ENCODE measurements at places on chromosomes 3 and 15.

GRCh38 chr15:68081869-68082505, 27.9 kb downstream of the PIAS1 start:
- no peak for DNase-seq

DNA sequence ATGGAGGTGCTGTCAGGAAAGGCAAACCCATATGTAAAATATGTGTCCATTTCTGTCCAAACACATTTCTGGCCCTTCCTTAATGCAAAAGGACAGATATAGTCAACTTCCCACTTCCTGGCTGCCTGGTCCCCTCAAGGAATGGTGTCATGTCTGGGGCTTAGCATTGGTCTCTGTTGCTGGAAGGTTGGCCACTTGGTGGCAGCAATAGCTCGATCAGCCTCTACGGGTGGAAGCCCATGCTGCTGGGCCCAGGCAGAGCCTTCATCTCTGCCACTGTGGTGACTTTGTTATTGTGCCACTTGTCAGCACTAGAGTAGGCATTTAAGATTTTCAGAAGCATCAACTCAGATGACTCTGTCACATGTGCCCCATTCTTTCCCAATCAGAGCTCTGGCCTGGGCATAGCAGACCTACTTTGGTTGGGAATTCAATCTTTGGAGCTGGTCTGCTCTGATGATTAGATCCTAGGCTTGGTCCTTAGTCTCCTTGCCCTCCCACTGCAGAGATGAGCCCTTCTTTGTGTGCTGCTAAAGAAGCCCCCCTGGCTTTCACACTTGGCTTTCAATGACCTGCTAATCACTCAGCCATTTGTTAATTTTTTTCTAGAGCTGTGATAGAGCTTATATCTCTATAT, 51.0 kb upstream of the SPSB4 start:
- peak; percentile 59 for DNase-seq

- no peak for DNase-seq
Measured at GRCh38 chr3:171095063-171095462, 68.5 kb upstream of the SLC2A2 start.

DNA sequence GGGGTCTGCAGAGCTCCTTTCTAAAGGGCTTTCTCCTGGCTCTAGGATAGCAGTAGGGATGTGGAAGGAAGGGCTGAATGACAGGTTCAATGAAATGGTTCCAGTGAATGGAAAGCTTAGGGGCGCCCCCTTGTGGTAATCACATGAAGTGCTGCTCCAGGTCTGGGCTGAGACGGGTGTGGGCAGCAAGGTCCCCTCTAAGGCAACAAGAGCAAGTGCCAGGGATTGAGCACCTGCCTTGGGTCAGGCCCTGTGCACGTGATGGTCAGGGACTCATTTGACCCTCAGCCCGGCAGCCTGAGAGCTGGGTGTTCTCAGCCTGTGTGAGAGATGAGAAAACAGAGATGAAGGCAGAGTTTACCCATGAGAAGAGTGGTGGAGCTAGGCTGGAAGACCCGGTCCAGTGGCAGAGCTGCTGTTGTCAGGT, 12.1 kb upstream of the CX3CR1 start:
- peak; percentile 68 for DNase-seq

DNA sequence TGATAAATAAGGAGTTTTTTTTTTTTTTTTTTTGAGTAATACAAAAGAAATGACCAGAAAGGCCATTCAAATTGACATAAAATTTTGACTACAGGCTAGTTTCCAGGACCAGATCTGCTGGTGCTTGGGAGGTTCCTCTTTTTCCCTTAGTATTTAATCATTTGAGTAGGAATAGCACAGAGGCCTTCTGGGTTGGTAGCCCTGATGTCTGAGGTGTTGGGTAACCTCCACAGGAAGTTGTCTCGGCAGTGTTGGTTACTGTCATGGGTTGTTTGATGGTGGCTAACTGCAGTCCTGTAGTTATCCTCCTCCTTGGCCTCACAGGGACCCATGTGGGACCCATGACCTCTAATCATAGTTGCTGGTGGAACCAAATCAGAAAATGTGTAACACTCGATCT, 91.1 kb downstream of the USP13 start:
- no peak for DNase-seq

GRCh38 chr3:184597829-184598573, 36.4 kb downstream of the EPHB3 start:
- DNase-seq: no peak

DNA sequence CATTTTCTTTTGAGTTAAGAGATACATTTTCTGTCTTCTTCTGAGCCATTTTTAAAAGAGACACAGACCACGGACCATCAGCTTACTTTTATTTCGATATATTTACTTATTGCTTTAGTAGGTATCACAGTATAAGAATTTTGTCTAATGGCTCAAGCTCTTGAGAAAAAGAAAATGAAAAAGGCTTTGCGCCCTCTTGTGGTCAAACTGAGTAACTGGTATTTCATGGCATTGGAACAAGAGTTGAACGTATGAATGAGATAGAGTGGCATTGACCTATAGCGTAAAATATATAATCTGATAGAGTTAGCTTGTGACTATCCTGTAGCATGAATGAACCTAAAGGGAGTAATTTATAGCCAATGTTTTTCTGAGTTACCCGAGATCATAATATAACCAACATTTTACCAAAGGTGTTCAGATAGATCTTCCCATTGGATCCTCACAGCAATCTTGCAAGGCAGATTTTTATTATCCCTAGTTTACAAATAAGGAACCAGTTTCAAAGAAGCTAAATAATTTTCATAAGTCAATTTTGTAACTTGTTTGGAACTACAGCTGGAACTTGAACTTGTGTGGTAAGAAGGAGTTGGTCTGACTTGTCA, 154.6 kb downstream of the POLR2M start:
- peak; percentile 37 for DNase-seq

DNA sequence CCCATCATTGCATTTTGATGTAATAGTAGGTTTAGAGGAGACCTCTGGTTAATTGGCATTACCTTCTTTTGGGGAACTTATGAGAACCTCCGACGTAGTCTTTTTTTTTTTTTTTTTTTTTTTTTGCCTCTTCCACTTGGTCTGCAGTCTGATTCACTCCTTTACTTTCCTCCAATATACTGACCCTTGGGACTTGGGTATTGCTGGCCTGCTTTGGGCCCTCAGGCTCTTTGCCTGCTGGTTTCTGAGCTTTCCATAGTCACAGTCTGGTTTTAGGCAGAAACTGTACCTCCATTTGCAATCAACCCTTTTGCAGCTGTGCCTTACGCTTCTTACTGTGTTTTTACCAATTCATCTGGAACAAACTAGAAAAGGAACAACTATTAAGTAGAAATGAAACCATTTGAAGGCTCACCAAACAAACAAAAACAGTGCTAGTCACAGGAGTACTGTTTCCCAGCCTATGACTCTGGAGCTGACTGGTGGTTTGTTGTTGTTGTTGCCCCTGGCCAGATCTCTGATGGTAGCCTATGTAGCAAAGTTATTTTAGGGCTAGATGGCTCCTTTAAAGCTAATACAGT, 272.8 kb downstream of the BBX start:
- DNase-seq: no peak

DNA sequence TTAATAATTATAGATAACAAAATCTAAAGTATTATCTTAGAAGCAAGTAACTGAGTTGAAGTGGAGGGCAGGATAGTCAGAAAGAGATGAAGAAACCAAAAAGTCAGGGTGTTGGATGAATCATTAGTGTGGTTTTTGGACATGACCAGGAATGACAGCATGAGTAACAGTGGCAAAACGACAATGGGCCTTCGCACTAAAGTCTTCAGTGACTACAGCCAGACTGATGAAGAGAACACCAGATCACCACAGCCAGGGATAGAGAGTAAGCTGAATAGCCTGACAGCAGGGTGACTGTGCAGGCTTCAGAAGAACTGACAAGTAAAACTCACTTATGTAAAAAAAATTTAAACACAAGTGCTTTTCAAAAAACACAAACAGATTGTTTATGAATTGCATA, 96.0 kb upstream of the MELTF start:
- DNase-seq: peak; percentile 5

DNA sequence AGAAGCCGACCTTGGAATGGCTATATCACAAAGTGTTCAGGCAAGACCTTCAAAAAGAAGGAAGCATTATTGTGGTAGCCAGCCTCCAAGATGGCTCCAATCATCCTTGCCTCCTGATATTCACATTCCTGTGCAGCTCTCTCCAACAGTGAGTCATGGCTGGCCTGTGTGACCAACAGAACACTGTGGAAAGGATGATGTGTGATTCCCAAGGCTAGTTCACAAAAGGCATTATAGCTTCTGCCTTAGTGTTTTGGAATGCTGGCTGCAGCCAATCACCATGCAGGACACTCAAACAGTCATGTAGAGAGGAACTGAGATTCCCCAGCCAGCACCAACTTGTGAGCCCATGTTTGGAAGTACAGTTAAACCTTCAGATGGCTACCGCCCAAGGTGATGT, 102.6 kb downstream of the EFL1 start:
- peak; percentile 76 for DNase-seq

GRCh38 chr15:31024330-31024729, 32.9 kb upstream of the MTMR10 start:
- peak; percentile 85 for DNase-seq

- DNase-seq: no peak
Measured at GRCh38 chr3:18891641-18892040, 256.7 kb upstream of the KCNH8 start.

DNA sequence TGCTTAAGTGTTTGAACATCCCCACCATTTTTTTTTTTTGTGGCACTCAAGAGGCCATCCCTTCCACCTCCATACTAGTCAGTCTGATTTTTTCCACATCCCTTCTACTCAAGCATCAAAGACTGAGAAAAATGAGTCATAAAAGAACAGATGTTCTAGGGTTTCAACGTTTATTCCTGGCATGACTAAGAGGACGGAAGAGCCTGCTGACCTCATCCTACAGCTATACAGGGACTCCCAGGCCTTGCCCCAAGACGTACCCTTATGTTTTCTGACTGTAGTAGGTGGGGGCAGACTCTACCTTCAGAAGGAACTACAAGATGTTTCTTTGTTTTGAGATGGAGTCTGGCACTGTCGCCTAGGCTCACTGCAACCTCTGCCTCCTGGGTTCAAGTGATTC, 3.3 kb upstream of the ITPKA start:
- DNase-seq: peak; percentile 93

GRCh38 chr3:131856171-131856570, 178.6 kb downstream of the CPNE4 start:
- no peak for DNase-seq

DNA sequence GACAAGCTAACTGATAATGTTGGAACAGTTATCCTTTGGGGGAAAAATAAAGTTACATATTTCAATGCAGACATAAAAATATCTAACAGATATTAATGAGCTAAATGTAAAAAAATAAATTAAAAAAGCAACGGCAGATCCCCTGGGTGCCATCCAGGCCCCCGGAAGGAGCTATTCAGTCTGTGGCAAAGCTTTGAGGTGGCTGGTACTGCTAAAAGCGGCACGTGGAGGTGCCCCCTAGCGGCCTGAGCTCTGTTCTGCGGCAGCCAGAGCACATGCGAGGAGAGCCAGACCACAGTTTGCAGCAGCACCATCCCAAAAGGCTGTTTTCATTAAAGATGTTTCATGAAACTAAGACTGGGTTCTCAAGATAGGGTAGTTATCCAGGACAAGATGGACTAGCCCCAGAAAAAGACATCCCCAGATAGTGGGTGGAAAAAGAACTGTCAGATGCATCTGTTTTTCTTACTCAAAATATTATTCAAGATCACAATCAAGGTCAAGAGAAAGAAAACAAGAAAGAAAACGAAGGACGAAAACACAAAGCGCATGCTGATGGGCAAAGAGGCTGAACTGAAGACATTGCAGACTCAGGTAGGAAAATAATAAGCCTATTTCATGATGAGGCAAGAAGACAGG, 18.7 kb downstream of the AP3S2 start:
- DNase-seq: peak; percentile 88

DNA sequence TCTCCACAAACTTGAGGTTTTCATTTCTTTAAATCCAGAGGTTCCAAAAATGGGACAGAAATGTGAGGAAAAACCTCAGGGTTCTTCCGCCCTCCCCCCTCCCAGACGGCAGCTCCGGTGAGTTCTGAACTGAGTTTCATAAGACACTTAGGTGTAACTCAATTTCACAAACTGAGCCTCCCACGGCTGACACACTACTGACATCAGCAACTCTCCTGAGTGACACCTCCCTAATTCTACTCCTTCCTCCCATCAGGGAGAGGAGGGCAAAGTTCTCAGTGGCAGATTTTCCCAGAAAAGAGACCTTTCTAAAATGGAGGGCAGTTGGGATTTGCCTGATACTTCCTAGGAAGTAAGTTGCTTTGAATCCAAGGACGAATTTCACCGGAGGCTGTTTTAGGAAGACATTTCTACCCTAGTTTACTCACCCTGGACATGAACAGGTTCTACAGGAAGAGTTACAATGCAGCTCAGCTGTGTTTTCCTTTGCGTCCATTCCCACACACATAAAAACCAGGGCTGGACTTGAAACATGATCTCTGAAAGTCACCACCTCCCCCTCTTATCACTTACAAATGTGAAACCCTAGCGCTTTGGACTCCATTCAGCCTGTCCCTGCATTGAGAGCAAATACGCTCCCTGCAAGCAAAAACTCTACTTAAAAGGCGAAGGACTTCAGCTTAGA, 78.1 kb upstream of the LMOD3 start:
- no peak for DNase-seq

DNA sequence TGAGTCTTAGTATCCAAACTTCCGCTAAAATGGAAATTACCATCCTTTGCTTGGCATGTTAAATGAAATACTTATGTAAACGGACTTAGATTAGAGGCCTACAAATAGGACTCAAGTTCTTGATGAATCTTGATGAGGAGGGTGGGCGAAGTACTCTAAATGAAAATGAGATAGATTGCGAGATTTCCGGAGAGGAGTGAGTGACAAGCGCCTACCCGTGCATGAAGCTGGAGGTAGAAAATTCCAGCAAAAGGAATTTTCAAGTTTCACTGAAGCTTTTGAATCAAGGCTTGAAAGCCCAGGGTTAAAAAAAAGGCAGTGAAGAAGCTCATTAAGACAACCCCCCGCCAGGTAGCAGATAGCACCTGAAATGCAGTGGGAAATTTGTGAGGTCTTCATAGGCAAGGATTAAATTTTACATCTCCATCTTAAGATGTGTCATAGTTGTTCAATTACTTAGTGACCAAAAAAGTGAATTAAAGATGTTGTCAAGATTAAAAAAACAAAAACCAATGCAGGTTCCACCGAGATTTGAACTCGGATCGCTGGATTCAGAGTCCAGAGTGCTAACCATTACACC, 655 bp upstream of the RAB11A start:
- DNase-seq: no peak

- no peak for DNase-seq
Measured at GRCh38 chr15:49817100-49817499, 196.3 kb downstream of the DTWD1 start.

- DNase-seq: peak; percentile 65
Measured at GRCh38 chr3:43996379-43997301, 245.0 kb upstream of the TOPAZ1 start.

- DNase-seq: no peak
Measured at GRCh38 chr3:127566833-127567232, 23.7 kb downstream of the TPRA1 start.

GRCh38 chr15:72368325-72368724, 7.5 kb downstream of the HEXA start:
- no peak for DNase-seq

DNA sequence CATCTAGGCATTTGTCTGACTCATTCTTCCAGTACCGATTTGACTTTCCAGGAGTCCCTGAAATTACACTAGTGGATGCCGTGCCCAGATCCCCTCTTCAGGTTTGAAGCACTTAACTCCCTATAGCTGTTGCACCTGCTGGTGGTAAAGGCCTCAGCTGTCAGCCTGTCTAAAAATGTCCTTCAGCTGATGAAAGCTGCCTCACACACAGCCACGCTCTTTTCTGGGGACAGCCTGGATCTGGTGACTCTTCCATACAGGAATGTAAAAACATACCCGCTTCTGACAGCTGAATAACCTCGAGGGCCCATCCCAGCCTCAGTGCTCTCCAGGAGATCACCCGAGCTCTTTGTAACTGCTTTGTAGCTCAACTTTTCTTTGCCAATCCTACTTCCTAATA, 534.1 kb upstream of the GRM7 start:
- DNase-seq: no peak

All from AG08396 (cell line).